Neural progenitor cell (in vitro differentiated cells): ENCODE measurements at places on chromosomes 5 and 9.

DNA sequence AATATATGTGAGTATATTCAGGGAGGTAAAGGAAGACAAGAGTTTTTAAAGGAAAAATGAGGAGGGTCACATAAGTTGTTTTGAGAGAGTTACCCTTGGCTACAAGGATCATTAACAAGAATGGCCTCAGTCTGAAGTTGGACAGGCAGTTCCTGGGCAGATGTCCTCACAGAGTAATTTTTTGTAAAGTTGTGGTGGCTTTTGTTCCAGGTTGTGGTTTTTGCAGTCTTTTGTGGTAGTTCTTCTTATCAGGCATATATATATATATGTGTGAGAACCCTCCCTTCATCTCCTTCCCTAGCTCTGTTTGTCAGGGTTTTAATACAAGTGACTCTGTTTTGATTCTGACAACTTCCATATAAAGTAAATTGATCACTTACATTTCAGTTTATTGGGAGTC, 60.0 kb downstream of the CSNK1G3 start:
- no peak for DNase-seq

- no peak for DNase-seq
Observed at GRCh38 chr5:124859556-124860290, 113.3 kb upstream of the ZNF608 start.

DNA sequence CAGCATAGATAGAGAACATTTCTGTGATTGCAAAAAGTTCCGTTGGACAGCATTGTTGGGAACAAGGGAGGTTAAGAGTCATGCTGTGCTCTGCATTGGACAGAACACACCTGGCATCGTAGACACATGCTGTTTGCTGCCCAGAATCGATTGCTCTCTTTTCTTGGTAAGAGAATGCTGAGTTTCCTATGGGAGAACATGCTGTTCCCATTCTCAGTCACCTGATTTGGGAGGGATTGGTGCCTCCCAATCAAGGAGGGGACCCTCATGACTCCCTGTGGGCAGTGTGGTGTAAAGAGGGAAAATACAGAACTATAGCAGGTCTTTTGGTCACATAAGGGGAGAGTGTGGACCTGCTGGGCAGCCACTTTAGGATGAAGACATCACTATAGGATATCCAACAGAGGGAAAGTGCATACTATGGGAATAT, 555.4 kb upstream of the CLINT1 start:
- DNase-seq = no peak

DNA sequence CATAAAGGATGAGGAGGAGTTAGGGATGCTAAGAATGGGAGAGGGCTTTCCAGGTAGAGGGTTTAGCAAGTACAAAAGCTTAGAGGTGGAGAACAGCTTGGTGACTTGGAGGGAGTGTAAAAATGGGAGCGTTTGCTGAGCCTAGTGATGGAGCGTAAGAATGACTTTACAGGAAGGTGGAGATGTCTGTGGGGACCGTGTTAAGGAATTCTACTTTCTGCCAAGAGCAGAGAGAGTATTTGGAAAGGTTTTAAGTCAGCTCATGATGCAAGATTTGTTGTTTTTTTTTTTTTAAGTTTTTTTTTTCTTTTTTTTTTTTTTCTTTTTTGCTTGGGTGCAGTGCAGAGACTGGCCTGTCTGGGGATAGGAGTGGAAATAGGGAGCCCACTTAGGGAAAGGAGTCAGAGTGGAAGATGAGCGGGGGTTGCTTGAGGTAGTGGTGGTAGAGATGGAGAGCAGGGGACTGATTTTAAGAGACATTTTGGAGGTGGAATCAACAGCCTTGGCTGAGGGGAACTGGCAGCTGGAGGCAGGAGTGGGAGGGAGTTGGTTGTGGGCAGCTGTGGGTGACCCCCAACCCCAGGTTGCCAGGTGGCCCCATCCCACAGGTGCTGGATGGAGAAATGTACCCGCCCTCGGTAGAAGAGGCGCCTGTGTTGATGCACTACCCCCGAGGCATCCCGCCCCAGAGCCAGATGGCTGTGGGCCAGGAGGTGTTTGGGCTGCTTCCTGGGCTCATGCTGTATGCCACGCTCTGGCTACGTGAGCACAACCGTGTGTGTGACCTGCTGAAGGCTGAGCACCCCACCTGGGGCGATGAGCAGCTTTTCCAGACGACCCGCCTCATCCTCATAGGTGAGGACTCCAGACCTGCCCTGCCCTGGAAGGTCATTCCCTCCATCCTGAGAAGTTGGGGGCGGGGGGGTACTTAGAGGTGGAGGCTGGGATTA, 12.4 kb downstream of the PTGS1 start:
- DNase-seq = no peak

DNA sequence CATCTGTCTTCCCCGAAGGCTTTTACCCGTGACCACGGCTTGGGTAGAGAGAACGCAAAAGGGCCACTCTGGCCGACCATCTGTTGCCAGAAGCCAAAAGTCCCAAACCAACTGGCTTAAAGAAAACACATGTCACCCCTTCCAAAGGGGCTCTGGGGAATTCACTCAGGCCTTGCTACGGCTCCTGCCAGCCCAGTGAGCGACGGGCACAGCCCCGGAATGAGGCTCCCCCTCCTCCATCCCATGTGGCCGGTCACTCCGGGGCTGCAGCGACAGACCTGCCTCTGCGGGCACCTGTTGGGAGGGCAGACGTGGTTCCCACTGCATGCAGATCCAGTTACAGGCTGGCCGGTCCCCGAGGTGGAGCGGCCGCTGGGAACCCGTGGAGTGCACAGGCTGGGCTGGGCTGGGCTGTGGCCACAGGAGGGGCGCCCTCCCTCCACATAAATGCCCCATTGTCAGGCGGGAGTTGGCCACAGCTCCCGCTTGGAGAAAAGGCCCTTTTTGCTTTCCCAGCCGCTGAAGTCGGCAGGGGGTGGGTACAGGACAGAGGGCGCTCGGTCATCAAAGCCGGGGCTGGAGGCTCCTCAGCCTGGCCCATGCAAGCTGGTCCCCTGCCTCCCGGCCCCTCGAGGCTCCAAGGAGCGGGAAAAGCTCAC, 19.9 kb downstream of the NOTCH1 start:
- peak; percentile 79 for DNase-seq

DNA sequence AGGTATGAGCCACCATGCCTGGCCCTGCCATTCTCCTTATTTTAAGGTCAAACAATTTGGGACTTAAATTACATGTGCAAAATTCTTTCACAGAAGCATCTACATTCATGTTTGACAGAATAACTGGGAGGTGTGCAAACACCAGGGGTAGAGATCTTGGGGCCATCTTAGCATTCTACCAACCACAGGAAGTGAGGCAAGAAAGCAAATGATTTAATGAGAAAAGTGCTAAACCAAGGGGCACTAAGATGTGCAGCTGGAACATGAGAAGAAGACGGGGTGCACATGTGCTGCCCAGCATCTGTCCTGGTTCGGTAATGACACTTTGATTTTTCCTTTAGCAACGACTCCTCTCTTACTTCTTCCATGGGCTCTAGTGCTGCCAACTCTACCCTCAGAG, 1.2 kb upstream of the F12 start:
- no peak for DNase-seq

DNA sequence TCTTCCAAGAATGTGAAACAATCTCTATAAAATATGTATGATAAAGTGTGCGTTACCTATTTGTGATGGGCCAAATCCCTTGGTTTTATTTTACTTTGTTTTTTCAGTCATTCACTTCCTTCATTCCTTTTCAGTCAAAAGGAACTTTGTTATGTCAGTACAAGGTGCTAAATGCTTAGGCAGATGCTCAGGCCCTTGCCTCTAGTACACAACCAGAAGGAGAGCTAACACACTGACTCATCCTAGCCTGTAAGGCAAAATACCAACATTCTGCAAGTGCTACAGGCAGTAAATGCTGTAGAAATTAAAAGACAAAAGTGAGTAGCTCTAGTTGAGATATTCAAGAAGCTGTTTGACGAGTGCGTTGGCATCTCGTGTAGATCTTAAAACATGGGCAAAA, 49.4 kb downstream of the TRPM6 start:
- DNase-seq = no peak

- no peak for DNase-seq
Observed at GRCh38 chr9:92718086-92719001, 46.3 kb downstream of the BICD2 start.

DNA sequence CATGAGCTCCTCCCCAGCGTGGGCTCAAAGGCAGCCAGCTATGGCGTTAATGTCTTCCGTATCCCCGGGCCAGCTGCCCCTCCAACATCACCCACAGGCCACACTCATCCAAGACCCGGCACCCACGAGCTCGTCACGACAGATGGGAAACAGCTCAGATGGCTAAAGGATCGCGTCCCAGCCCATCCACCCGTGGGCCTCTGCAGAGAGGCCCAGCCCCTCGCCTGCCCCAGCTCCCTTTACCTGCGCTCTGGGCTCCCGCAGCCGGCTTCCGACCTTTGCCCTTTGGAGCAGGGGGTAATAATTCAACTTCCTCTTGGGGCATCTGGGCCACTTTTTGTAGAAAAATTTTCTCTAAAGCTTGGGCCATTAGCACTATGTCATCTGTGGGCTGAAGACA, 16.5 kb downstream of the BRD3 start:
- DNase-seq = no peak

DNA sequence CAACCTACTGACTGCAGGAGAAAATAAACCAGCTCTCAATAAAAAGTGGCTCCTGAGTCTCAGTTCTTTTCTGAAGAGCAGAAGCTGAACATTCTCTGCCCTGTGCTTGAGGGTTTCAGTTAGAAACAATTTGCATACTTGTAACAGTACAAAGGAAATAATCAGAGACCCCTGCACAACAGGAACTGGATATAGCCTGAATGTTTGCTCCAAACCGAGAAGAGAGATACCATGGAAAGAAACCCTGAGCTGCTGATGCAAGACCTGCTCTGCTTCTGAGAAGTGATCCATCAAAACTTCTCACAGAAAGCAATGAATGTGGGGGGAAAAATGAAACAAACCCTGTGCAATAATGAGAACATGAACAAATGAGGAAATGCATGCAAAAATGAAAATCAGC, 592.9 kb downstream of the SEMA5A start:
- no peak for DNase-seq

DNA sequence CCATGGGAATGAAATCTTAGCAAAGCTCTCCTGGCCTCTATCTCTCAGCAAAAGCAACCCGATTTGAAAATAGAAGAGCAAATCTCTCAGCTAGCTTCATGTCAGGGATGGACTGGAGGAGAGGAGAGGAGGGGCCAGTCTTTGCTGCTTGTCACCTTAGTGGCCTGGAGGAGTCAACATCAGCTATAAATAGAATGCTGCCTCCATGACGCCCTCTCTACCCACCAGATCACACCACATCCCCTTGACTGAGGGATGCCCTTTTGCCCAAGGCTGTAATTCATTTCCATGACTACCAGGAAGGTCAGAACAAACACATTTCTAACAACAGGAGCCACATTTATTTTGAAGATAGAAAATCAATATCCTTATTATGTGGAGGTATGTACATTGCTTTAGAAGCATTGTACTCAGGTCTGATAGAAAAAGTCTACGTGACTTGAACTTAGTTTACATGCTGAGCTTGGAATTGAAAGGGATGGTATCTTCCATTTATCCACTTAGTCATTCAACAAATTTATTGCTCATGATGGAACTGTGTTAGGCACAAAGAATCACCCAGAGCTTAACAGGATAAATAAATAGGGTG, 92.4 kb upstream of the LIFR start:
- no peak for DNase-seq

GRCh38 chr5:34016222-34016621, 8.4 kb upstream of the AMACR start:
- no peak for DNase-seq

DNA sequence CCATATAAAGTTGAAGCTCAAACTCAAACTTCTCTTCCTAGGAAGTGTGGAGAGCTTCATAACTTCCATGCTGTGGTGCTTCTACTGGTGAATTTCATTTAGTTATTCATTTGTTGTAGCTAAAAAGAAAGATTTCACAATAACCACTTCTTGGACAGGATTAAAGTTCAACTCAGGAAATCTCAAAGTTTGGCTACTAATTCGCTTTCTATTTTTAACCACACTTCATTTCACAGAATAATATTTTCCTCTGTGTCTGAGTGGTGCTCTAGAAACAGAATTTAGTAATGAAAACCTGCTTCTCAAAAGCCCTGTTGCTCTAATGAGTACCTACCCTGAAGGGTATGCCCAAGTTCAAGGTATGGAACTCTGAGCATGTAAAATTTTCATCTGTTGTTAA, 73.9 kb downstream of the ACTBL2 start:
- DNase-seq = no peak

GRCh38 chr5:68214482-68215207, 911 bp upstream of the PIK3R1 start:
- DNase-seq = peak; percentile 69

- no peak for DNase-seq
Observed at GRCh38 chr5:15388866-15389265, 111.1 kb upstream of the FBXL7 start.

- DNase-seq = peak; percentile 8
Observed at GRCh38 chr9:126805554-126806262, 868 bp downstream of the ZBTB43 start.

DNA sequence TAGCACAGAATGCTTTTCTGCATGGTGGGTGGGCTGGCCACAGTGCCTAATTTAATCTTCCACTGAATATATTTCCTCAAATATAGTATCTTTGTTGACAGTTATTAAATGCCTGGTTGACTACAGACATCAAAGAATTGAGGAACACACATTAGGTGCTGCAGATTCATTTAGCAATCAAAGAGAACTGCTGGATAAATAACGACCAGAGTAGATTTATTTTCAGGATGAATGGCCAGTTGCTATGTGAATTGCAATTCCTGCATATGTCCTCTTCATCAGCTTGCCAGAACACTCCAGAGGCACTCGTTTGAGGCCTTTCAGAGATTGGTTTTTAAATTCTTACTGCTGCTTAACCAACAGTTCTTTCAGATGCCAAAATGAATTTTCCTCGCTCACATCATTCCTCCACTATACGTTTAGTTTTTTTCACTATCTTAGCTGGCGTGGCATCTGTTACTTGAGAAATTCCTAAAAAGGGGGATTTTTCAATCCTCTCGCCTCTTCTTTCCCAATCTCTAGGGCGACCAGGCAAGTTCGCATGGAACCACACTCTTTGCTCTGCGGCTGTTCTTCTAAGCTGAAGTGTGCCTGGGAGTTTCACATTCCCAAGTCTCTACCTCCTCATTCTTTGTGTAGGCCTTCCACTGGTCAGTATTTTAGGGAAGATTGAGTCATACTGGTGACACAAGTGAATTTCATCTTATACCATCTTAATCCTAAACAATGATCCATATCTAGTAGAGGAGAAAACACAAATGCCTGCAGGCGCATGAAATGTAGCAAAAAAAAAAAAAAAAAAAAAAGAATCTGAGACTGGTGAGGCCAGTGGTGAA, 237.1 kb upstream of the NMUR2 start:
- no peak for DNase-seq

GRCh38 chr9:86867804-86868313, 79.4 kb downstream of the GAS1 start:
- DNase-seq = peak; percentile 58

GRCh38 chr5:149317281-149318048, 27.8 kb upstream of the GRPEL2 start:
- peak; percentile 49 for DNase-seq

- DNase-seq = no peak
Observed at GRCh38 chr5:74581988-74582365, 58.6 kb downstream of the ENC1 start.

DNA sequence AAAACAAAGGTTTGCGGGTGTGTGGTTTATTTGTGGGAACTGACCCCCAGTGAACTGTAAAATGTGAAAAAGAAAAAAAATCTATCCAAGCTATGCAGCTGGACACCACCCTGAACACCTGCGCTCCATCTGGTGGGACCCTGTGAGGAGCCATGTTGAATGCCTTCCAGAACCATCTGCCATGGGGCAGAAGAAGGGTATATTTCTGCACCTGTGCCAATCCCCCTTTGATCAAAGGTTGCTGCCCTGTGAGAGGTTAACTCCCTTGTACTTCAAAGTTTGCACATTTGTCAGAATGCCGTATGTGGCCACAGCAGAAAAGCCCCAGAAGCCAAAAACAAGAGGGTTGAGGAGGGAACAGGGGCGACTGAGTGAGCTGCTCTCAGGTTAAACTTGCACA, 148.5 kb upstream of the ALDH1B1 start:
- no peak for DNase-seq
